ENCODE measurements at places on chromosomes 7 and 10. TPM values are rescaled to one million over a fixed set of nuclear protein-coding genes. Genes with fewer than 3 reads are reported as not detected.

The GOLGA7B gene
- total RNA-seq = 0.12 TPM

The ABCC2 gene
- total RNA-seq = 3.7 TPM

The SLC29A3 gene
- total RNA-seq = 3.4 TPM

The SRRM3 gene
- 8.5 TPM for total RNA-seq

The SEMA4G gene
- total RNA-seq = 15.3 TPM

The PTPRN2 gene
- total RNA-seq = not detected

Data from G401 (cell line).